ENCODE measurements at places on chromosomes 3 and 15. TPM values are rescaled to one million over a fixed set of nuclear protein-coding genes. Genes with fewer than 3 reads are reported as not detected.

Gene SMAD6
- total RNA-seq, result 0.56 TPM

Gene GATM
- total RNA-seq, result 0.87 TPM

Gene GOLGA6L10
- total RNA-seq, result 1.6 TPM

Gene GOLGA8G
- total RNA-seq, result not detected

Gene RGMA
- 1.7 TPM for total RNA-seq

Gene RTP1
- not detected for total RNA-seq

Gene GPR27
- total RNA-seq, result 0.30 TPM

Gene C3orf80
- not detected for total RNA-seq

Gene KY
- not detected for total RNA-seq

DNA sequence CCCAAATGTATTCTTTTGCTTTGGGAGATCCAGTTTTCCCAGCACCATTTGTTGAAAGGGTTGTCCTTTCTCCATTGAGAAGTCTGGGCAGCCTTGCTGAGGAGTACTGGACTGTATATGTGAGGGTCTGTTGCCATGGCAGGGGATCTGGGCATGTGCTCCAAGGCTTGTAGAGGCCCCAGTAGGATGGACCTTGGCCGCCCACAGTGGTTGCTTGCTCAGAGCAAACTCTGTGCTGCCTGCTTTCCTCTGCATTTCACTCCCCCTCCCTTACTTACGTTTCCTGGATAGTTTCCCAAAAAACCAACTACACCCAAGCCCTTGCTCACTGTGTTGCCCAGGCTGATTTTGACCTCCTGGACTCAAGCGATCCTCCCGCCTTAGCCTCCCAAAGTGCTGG, 97.2 kb upstream of the PRR23E start:
- DNase-seq, result no peak

DNA sequence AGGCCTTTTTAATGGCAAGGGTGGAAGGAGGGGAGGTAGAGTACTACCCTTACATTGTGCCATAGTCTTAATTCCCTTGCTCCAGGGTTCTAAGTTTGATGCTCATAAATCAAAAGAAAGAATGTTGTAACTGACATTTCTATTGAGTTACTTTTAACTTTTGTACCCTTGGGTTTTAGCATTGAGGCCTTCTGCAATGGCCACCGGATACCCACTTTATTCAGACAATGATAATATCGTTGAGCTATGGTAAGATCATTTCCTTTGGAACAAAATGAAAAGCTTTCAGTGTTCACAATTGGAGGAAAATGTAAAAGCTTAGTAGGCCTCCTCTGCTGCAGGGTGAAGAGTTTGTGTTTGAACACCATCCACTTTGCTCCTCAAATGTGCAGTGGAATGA, 16.8 kb downstream of the CGNL1 start:
- no peak for DNase-seq

DNA sequence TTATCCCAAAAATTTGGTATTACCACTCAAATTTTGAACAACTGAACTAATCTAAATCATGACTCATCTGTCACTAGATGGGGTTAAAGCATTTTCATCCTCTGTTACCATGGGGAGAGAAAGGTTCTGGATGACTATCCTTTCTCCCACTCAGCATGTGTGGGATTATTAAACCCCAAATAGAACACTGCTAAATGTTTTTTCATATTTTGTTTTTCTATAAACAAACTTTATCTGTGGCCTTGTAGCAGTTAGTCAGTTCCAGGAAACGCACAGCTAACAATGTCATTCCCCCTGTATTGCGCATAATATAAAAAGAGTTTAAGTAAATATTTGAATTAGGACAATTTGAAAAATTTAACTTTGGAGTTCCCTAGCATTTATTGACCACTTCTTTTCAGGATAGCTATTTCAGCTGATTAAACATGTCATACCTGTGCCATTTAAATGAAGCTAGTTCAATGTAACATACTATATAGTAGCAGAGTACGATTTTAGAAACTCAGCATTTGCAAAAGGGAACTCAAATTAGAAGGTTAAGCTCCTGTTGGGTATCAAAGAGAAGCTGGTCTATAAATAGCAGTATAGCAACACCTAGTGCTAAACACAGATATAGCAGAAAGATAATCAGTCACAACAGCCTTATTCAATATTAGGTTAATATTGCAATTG, 9.2 kb upstream of the TMEM212 start:
- DNase-seq, result no peak

DNA sequence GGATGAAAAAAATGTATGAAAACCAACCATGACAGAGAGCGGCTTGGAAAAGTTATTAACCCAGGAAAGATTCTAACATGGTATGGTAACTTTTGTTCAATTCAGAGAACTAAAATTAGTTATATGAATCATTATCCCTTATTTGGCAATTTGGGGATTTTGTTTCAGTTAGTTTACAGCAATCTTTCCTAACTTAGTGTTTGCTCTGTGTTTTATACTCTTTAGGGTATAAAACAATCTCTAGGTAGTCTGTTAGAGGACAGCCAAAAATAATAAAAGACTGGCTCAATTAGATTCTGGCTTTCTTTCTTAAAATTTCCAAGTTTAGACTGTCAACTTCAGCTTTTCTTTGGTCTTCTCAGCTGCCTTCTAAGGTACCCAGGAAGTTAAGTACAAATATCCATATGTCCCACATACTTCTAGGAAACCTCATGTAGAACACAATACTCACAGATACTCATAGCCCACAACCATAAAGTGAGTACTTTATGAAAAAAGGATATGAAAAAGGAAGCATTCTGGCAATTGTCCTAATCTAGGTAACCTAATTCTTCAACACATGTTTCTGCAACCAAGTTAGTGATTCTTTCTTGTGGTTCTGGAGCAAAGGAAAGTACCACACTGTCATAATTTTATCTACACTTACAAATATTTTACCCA, 849.3 kb downstream of the ROBO1 start:
- DNase-seq, result no peak

DNA sequence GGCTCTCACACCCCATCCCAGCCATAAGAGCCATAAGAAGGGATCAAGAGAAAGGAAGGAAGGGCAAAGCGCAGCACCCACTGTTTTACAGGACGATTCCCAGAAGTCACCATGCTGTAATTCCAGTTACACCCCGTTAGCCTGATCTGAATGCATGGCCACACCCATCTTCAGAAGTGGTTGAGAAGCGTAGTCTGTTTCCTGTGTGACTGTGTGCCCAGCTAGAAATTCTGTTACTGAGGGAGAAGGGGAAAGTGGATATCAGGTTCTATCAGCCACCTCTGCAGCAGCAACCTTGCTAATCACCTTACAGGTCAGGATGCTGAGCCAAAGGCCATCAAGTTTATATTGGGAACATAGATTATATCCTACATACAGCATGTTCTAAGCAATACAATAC, 260.0 kb downstream of the ABHD5 start:
- no peak for DNase-seq

GRCh38 chr3:66115858-66116654, 77.3 kb upstream of the MAGI1 start:
- no peak for DNase-seq

GRCh38 chr3:104629038-104629437, 737.7 kb upstream of the ALCAM start:
- DNase-seq, result no peak

GRCh38 chr15:39578851-39579486, 1.9 kb upstream of the THBS1 start:
- no peak for DNase-seq

- DNase-seq, result no peak
Measured at GRCh38 chr3:188431553-188431952, 277.6 kb downstream of the LPP start.

- DNase-seq, result no peak
Measured at GRCh38 chr3:133915685-133916658, 20.3 kb upstream of the RAB6B start.

- no peak for DNase-seq
Measured at GRCh38 chr3:38327335-38328009, 19.1 kb upstream of the XYLB start.

DNA sequence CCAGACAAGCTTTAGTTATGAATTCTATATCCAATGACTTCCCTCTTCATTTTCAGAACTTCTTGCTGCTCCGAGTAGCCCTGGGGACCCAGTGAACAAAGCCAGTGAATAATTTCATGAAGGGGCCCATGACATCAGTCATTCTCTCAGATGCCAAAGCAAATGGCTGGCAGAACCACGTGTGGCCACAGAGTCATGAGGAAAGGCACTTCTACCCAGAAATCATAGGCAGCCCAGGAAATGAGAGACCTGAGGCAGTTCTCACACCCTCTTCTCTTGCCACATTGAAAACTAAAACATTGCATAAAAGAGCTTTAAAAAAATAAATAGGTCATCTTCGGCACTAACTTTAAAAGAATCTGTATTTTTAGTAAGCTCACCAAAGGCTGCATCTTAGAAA, 4.3 kb upstream of the UACA start:
- no peak for DNase-seq

- DNase-seq, result no peak
Measured at GRCh38 chr15:34336991-34337556, 507 bp downstream of the SLC12A6 start.

DNA sequence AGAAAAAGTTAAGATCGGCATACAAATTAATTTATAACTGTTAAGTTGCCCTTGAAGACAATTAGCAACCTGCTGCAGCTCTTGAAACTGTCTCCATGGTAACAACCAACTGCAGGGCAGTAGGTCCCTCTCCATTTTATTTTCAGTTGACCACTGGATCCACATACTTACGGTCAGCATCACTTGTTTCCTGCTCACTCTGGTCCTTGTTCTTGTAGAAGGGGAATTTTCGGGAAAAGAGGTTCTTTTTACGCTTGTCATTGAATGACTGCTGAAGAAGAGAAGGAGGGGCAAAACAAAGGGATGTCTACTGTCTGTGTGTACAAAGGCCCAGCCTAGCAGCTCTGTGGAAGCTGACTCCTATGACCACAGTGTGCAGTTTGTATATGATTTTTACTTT, 46.8 kb upstream of the MELTF start:
- DNase-seq, result no peak

- DNase-seq, result no peak
Measured at GRCh38 chr3:19877656-19878055, 56.4 kb downstream of the EFHB start.

- no peak for DNase-seq
Measured at GRCh38 chr3:115709093-115709492, 85.8 kb downstream of the GAP43 start.

GRCh38 chr3:179233043-179233442, 17.9 kb downstream of the KCNMB3 start:
- DNase-seq, result no peak

DNA sequence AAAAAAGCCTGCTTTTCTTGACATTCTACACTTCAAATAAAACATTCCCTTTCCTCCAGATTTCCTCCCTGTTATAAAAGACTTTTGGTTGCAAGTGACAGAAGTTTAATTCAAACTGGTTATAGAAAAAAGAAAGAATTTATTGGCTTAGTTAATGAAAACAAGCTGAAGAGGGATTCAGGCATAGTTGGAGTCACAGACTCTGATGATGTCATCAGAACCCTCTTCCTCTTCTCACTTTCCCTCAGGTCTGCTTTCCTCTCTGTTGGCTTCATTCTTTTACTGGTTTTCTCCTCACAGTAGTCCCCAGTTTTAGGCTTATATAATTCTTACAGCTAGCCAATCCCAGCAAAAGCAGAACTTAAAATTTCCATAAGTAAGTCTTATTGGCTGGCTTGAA, 32.0 kb upstream of the MBNL1 start:
- DNase-seq, result no peak

GRCh38 chr15:45993508-45993907, 358.7 kb downstream of the SQOR start:
- DNase-seq, result no peak

GRCh38 chr3:140360332-140360731, 317.5 kb upstream of the TRIM42 start:
- DNase-seq, result no peak

DNA sequence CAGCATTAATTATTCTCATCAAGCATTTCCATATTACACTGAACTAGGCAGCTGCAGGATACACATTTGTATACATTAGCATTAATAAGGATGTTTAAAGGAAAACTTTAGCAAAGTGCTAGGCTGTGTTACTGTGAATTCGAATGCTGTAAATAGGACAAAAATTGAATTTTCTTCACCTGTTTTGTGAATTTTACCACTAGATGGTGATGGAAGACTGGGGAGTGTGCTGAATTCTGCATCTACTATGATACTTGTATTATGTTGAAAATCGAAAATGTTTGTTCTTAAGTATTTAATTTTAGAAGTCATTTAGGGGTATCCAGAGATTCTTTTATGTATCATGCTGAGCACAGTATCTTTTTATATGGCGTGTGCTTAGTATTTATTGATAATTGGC, 12.3 kb upstream of the P2RY14 start:
- DNase-seq, result no peak

GRCh38 chr3:68483601-68484000, 448.7 kb downstream of the TAFA4 start:
- no peak for DNase-seq
